ENCODE measurements at places on chromosomes 5 and 9.

DNA sequence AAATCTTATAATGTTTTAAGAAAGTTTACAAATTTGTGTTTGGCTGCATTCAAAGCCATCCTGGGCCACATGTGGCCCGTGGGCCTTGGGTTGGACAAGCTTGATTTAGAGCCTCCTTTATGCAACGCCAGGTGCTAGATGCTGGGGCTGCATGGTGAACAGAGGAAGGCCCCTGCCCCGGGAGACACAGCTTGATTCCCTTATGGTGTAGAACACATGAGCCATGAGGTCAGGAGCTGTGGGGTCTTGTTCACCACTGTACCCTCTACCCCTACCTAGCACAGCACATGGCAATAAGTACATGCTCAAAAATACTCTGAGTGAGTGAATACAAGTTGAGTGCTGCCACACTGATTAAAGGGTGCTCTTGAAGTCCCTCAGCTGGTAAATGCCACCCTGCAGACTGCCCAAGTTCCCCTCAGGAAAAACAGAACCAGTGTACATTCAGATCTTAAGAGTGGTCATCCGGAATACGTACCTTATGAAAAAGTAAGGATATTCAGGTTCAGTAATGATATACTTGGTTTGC, 71.9 kb downstream of the ARRDC3 start:
- H3K4me3 ChIP-seq: peak overlapping the region; percentile 63
- DNase-seq: no peak
- peaks cover 49% of the 10 kb centered on the region for H3K4me1 ChIP-seq
- peak overlapping the region; percentile 82 for H3K27ac ChIP-seq
- H3K36me3 ChIP-seq: peaks cover 9% of the 10 kb centered on the region
- H3K27me3 ChIP-seq: no peaks in the 10 kb centered on the region

- H3K4me3 ChIP-seq: no peak overlapping the region
- no peak for DNase-seq
- H3K4me1 ChIP-seq: no peaks in the 10 kb centered on the region
- no peak overlapping the region for H3K27ac ChIP-seq
- H3K36me3 ChIP-seq: no peaks in the 10 kb centered on the region
- peaks cover 2% of the 10 kb centered on the region for H3K27me3 ChIP-seq
Measured at GRCh38 chr5:150584556-150585335, 55.7 kb upstream of the SYNPO start.

DNA sequence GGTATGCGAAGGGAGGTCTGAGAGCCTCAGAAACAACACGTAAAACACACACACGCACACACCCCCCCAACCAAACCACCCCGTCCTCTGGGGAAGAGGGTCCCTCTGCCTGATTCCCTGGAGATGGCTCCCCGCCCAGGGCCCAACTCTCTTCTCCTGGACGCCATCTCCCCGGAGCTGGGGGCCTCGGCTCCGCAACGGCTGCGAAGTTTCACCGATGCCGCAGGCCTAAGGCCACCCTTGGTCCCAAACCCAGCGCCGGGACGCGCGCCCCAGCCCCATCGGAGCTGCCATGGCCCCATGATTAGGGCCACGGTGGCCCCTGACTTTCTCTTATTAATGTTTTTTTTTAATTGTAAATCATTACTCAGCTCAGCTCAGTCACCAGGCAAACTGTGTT, 181.4 kb upstream of the TBCA start:
- no peaks in the 10 kb centered on the region for H3K36me3 ChIP-seq
- H3K27me3 ChIP-seq: peaks cover 23% of the 10 kb centered on the region
- H3K4me1 ChIP-seq: peaks cover 18% of the 10 kb centered on the region
- no peak overlapping the region for H3K27ac ChIP-seq

- no peak for DNase-seq
- H3K27me3 ChIP-seq: no peaks in the 10 kb centered on the region
- H3K4me3 ChIP-seq: no peak overlapping the region
- no peaks in the 10 kb centered on the region for H3K36me3 ChIP-seq
- no peaks in the 10 kb centered on the region for H3K4me1 ChIP-seq
- H3K27ac ChIP-seq: no peak overlapping the region
Measured at GRCh38 chr9:69211424-69212036, 37.5 kb downstream of the TJP2 start.

DNA sequence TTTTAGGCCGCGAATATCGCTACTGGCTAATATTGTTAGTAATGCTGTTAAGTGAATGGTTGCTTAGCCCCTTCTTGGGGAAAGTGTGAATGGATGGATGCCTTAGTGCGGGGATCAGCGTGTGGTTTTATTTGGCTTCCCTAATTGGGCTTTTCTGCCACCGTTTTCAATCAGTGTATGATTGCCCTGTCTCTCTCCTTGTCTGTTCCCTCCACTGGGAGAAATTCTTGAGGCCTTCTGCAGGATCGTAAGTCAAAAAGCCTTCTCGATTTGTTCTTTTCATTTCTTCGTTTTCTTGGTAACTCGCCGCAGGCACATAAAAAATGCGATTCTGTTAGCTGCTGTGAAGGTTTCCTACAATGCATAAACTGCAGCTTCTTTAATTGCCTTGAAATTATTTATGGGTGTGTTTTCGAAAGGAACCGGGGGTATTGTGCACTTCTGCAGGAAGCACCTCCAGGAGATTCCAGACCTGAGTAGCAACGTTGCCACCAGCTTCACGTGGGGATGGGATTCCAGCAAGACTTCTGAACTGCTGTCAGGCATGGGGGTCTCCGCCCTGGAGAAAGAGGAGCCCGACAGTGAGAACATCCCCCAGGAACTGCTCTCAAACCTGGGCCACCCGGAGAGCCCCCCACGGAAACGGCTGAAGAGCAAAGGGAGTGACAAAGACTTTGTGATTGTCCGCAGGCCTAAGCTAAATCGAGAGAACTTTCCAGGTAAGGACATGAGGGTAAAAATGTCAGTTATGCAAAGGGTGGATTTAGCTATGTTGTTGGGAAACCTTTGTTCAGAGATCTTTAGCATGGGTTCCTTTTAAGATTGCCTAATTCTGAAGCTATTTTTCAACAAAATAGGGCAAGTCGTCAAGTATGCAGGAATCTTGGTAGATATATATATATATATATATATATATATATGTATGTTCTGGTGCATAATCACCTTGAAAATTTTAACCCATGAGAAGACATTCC, 700 bp downstream of the SKP2 start:
- H3K36me3 ChIP-seq: peaks cover 41% of the 10 kb centered on the region
- DNase-seq: no peak
- H3K27ac ChIP-seq: peak overlapping the region; percentile 91
- no peaks in the 10 kb centered on the region for H3K27me3 ChIP-seq

GRCh38 chr5:167284222-167284890, 1007.1 kb upstream of the WWC1 start:
- H3K27me3 ChIP-seq: no peaks in the 10 kb centered on the region
- no peak for DNase-seq
- H3K36me3 ChIP-seq: no peaks in the 10 kb centered on the region
- H3K4me1 ChIP-seq: no peaks in the 10 kb centered on the region
- H3K4me3 ChIP-seq: no peak overlapping the region
- no peak overlapping the region for H3K27ac ChIP-seq

DNA sequence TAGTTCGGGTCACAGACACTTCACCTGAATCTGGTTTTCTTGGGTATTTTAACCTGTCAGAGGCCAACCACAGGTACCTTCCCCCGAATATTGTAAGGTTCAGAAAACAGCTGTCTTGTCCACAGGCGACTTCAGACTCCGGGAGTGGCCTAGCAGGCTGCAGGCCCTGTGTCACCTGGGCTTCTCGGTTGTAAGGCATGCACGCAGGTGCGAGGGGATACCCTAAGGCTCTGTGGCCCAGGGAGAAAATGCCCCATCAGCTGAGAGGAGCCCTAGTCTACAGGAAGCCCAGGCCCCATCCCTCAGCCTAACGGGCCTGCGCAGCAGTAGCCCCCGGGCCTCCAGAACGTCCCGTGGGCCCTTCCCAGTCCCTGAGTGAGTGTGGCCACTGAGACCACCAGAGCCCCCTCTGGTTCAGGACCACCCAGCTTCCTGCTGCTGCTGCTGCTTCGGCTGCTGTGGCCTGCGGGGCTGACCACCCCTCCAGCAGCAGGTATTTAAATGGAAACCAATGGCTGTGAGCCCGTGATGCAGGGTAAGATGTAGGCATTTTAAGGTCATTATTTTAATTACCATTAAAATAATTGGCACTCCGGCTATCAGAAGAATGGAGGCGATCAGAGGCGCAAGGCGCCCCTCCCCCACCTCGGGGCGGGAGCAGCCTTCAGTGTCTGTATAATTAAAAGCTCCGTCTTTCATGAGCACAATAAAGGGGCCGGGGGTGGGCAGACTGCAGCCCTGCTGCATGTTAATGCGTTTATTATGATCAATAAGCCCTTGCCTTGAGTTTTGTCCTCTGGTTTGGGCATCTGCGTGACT, 65.4 kb downstream of the PSMB7 start:
- no peak overlapping the region for H3K27ac ChIP-seq
- peaks cover 12% of the 10 kb centered on the region for H3K36me3 ChIP-seq
- H3K4me3 ChIP-seq: no peak overlapping the region
- H3K4me1 ChIP-seq: no peaks in the 10 kb centered on the region
- no peaks in the 10 kb centered on the region for H3K27me3 ChIP-seq

GRCh38 chr5:145947581-145947980, 11.2 kb downstream of the SH3RF2 start:
- no peak overlapping the region for H3K27ac ChIP-seq
- DNase-seq: no peak
- H3K27me3 ChIP-seq: peaks cover 46% of the 10 kb centered on the region
- H3K4me3 ChIP-seq: no peak overlapping the region
- H3K36me3 ChIP-seq: no peaks in the 10 kb centered on the region

- H3K27ac ChIP-seq: no peak overlapping the region
- DNase-seq: no peak
- H3K4me3 ChIP-seq: no peak overlapping the region
- no peaks in the 10 kb centered on the region for H3K27me3 ChIP-seq
- H3K4me1 ChIP-seq: peaks cover 4% of the 10 kb centered on the region
Measured at GRCh38 chr9:696332-697323, 144.9 kb upstream of the DMRT1 start.

DNA sequence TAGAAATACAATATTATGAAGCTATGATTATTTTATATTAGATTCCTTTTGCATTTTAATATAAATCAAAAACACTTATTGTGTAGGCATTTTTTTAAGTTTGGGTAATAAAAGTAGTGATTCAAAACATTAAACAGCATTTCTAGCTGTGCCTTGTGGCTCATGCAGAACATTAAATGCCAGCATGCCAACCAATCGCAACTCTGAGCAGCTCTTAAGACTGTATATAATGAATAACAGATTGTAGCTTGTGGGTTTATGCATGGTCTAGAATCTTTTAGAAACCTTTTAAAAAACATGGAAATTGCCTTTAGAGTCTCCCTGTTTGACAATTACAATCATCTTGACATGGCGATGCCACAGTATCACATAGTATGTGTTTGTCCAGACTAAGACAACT, 903.8 kb downstream of the EFNA5 start:
- H3K27me3 ChIP-seq: no peaks in the 10 kb centered on the region
- DNase-seq: no peak
- H3K27ac ChIP-seq: no peak overlapping the region
- no peaks in the 10 kb centered on the region for H3K36me3 ChIP-seq
- no peak overlapping the region for H3K4me3 ChIP-seq
- no peaks in the 10 kb centered on the region for H3K4me1 ChIP-seq

- H3K36me3 ChIP-seq: no peaks in the 10 kb centered on the region
- peaks cover 27% of the 10 kb centered on the region for H3K27me3 ChIP-seq
Measured at GRCh38 chr9:95572381-95573151, 55.8 kb upstream of the PTCH1 start.

GRCh38 chr5:89878140-89879132, 531.1 kb downstream of the CETN3 start:
- H3K36me3 ChIP-seq: no peaks in the 10 kb centered on the region
- no peaks in the 10 kb centered on the region for H3K4me1 ChIP-seq
- no peaks in the 10 kb centered on the region for H3K27me3 ChIP-seq
- H3K27ac ChIP-seq: no peak overlapping the region
- H3K4me3 ChIP-seq: no peak overlapping the region

DNA sequence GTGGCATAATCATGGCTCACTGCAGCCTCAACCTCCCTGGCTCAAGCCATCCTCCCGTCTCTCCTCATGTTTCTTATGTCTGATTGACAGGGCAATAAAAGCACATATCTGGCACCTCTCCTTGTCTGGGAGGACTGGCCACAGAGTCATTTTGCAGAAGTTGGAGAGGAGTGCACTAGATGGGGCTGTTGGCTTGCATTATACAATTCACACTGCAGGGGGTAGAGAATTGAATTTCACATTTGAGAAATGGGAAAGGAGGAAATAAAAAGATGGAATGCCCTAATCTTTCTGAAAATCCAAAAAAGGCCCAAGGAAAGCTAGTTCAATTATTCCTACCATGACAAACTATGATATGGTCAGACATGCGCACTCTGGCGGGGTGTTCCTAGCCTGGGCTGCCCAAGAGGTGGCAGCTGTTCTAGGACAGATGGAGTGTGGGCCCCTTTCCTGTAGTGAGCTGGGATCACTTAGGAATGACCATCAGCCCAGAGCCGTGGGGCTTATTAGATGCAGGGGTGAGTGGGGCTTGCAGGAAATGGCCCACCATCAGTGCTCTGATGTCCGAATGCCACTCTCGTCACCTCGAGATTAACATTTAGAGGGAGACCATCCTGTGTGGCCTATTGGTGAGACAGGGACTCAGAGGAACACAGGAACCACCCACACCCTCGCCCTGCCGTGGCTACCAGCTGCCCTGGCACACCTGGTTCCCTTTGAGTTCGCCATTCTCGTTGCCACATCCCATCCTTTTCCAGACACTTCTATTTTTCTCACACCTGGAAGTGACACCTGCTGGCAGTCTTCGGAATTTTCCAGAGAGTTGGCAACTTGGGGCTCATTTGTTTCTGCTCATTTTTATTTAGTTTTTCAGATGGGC, 21.8 kb upstream of the ANKRD18A start:
- peak; percentile 9 for DNase-seq
- H3K27ac ChIP-seq: no peak overlapping the region
- no peaks in the 10 kb centered on the region for H3K36me3 ChIP-seq
- H3K4me1 ChIP-seq: no peaks in the 10 kb centered on the region
- no peak overlapping the region for H3K4me3 ChIP-seq

DNA sequence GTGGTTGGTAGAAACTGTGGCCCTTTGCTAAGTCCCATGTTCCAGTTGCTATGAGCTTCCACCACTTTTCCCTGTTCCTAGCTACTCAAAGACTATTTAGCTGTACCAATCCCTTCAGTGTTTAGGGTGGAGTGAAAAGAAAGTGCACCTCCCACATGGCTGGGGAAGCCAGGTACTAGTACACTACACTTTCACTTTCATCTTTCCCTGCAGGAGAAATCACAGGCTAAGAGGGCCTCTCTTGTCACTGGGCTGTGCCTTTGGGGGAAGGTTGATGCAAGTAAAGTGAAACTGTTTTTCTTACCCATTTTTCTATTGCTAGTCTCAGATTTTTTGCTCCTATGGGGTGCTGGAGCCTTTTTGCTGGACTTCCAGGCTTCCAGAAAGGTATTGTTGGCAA, 33.5 kb upstream of the CKS2 start:
- H3K4me1 ChIP-seq: peaks cover 35% of the 10 kb centered on the region
- peak; percentile 24 for DNase-seq
- peaks cover 2% of the 10 kb centered on the region for H3K27me3 ChIP-seq
- no peak overlapping the region for H3K4me3 ChIP-seq
- H3K36me3 ChIP-seq: peaks cover 9% of the 10 kb centered on the region

DNA sequence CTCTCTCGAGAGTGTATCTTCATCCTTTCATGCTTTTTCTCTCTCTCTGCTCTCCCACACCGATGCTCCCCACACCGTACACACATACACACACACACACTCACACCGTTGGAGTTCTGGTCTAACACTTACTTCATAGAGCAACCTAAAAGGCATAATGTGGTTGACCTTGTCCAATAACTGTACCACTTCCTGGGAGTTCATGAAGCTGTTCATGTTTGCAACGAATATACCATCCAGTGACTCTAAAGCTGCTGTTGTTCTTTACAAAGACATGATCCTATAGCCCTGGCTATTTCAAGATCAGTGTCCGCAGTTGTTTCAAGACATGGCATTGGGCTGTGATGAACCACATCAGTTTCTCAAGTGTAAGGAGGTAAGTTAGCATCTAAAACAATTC, 10.0 kb downstream of the MEF2C start:
- H3K27me3 ChIP-seq: peaks cover 8% of the 10 kb centered on the region
- no peaks in the 10 kb centered on the region for H3K36me3 ChIP-seq
- H3K27ac ChIP-seq: no peak overlapping the region

All from activated CD4-positive, alpha-beta T cell treated with anti-CD3 and anti-CD28 coated beads for 36 hours (primary cell).